ENCODE measurements at places on chromosomes 3 and 15. TPM values are rescaled to one million over a fixed set of nuclear protein-coding genes. Genes with fewer than 3 reads are reported as not detected.

The ACAN gene
- total RNA-seq, result not detected

The RTF1 gene
- total RNA-seq, result 12.2 TPM

The OR5H14 gene
- total RNA-seq, result not detected

The KPNA1 gene
- 36.8 TPM for total RNA-seq

The WDR93 gene
- total RNA-seq, result not detected

The SLC22A13 gene
- not detected for total RNA-seq

The NDN gene
- 38.0 TPM for total RNA-seq

The TP63 gene
- not detected for total RNA-seq

The SLC9A9 gene
- total RNA-seq, result 1.3 TPM

The SH3BP5 gene
- total RNA-seq, result 60.1 TPM

The MYO1E gene
- 175 TPM for total RNA-seq

The ISLR gene
- total RNA-seq, result 0.30 TPM

The GABRR3 gene
- total RNA-seq, result not detected

The TRAT1 gene
- not detected for total RNA-seq

The PPCDC gene
- 18.2 TPM for total RNA-seq

The SPINK8 gene
- total RNA-seq, result not detected

The ATP13A5 gene
- not detected for total RNA-seq

The LRRIQ4 gene
- total RNA-seq, result not detected

The GCSAM gene
- not detected for total RNA-seq

The FEZF2 gene
- total RNA-seq, result not detected

The OR5K2 gene
- total RNA-seq, result not detected

The CLDN16 gene
- total RNA-seq, result under 0.01 TPM

The GOLGA8M gene
- total RNA-seq, result 1.9 TPM

The CAMKV gene
- not detected for total RNA-seq

The SIDT1 gene
- total RNA-seq, result 0.32 TPM

The TGM5 gene
- total RNA-seq, result not detected

All from epithelial cell of umbilical artery (primary cell).